Prostate gland (tissue), 2 donors: ENCODE measurements at places on chromosomes 1 and 21. TPM values are rescaled to one million over a fixed set of nuclear protein-coding genes. Genes with fewer than 3 reads are reported as not detected.

DNA sequence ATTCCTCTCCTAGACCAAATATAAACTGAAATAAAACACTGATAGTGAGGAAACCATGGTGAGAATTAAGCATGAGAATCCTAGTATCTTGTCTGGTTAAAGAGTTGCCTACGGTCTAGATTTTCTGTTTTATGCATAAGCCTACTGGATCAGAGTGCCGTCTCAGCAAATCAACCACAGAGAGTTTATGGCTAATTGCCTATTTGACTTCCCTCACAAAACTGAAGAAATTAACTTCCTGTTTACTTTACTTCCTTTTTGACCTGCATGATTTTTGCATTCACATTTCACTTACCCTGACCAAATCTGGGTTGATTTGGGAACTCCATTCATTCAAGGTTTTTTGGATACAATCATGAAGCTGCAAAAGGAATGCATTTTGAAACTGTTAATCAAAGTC is 5.0 kb downstream of the GCLM start:
- H3K4me3 ChIP-seq = no peak overlapping the region
- DNase-seq = no peak
- H3K4me1 ChIP-seq = no peaks in the 10 kb centered on the region
- H3K27me3 ChIP-seq = no peaks in the 10 kb centered on the region
- no peak overlapping the region for H3K27ac ChIP-seq
- H3K36me3 ChIP-seq = no peaks in the 10 kb centered on the region

- no peak overlapping the region for H3K27ac ChIP-seq
- H3K4me3 ChIP-seq = no peak overlapping the region
- H3K27me3 ChIP-seq = no peaks in the 10 kb centered on the region
- no peaks in the 10 kb centered on the region for H3K4me1 ChIP-seq
- H3K36me3 ChIP-seq = no peaks in the 10 kb centered on the region
Measured at GRCh38 chr1:22704440-22705067, 6.1 kb upstream of the EPHB2 start.

The SPRR2F gene
- total RNA-seq = 2.2 TPM

GRCh38 chr1:82019508-82019907 is 218.8 kb downstream of the ADGRL2 start:
- no peak overlapping the region for H3K4me3 ChIP-seq
- DNase-seq = no peak
- no peaks in the 10 kb centered on the region for H3K36me3 ChIP-seq
- H3K4me1 ChIP-seq = no peaks in the 10 kb centered on the region

The NBPF6 gene
- not detected for total RNA-seq

DNA sequence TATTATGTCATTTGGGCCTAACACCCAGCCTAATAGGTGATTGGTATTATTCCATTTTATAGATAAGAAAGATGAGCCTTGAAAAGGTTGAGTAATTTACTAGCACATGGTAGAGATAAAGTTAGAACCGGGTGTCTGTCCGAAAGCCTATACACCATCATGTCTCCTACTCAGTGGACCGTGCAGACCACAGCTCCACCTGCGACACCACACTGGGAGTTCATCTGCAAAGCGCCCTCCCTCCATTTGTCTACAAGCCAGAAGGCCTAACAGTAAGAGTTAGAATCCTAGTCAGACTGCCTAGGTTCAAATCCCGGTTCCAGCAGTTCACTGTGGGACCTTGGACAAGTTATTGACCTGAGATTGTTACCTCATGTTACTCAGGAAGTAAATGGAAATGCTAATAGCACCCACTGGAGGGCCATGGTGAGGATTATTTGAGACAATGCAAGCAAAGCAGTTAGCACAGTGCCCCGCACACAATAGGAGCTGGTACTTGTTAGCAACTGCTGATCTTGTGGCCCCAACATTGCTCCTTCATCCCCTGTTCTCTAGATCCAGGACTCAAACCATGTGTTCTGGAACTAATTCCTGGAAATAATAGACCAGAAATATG is 20.5 kb downstream of the ARMH1 start:
- no peaks in the 10 kb centered on the region for H3K27me3 ChIP-seq
- H3K4me1 ChIP-seq = no peaks in the 10 kb centered on the region
- no peak overlapping the region for H3K4me3 ChIP-seq
